Activated CD4-positive, alpha-beta T cell treated with anti-CD3 and anti-CD28 coated beads, Interleukin-2, amount 50 U/mL, for 1 hour (primary cell): ENCODE measurements at places on chromosomes 7 and 10.

DNA sequence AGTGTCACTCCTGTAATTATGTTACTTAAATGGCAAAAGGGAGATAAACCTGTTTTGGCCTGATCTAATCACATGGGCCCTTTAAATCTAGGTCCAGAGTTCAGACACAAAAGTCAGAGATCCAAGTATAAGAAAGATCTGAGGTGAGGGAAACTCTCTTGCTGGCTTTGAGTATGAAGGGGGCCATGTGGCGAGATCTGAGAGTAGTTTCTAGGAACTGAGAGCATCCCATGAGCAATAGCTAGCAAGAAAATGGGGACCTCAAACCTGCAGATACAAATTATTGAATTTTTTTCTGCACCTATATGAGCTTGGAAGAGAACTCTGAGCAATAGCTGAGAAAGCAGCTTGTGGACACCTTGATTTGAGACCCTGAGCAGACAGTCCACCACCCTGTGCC is 27.6 kb downstream of the ANKRD7 start:
- no peak for DNase-seq

- DNase-seq: no peak
These were observed 45.5 kb upstream of the DMBT1 start for GRCh38 chr10:122515022-122515424.

DNA sequence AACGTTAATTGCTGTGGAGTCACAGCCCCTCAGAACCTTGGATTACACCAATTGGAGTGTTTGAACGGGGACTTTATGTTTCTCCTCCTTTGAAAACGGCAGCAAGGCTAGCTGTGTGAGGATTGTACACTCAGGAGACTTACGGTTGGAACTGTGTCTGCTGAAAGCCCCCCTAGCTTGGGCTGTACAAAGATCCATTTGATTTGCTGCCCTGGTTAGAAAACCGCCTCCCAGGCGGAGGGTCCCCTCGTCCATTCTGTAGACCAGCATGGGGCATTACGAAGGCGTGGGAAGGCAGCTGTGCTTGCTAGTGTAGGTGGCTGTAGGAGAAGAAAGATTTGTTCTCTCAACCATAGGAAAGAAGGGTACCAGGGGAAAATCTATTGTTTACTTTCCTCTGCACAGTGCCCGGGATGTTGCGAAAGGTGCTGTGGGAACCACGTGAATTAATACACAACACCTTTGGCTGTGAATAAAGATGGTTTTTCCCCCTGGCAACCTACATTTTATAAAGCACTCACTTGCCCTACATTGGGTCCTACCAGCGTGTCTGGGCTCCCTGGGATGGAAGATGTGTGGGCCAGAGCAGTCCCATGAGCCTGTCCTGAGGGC is 73.4 kb upstream of the BTBD16 start:
- DNase-seq: no peak

GRCh38 chr10:88409236-88409635 is 173.9 kb downstream of the RNLS start:
- no peak for DNase-seq

- no peak for DNase-seq
These were observed 73.7 kb downstream of the PLPP4 start for GRCh38 chr10:120530699-120531098.

GRCh38 chr7:141737118-141737835 is 881 bp upstream of the SSBP1 start:
- no peak for DNase-seq

- no peak for DNase-seq
These were observed 3.8 kb downstream of the LMTK2 start for GRCh38 chr7:98110249-98111022.

DNA sequence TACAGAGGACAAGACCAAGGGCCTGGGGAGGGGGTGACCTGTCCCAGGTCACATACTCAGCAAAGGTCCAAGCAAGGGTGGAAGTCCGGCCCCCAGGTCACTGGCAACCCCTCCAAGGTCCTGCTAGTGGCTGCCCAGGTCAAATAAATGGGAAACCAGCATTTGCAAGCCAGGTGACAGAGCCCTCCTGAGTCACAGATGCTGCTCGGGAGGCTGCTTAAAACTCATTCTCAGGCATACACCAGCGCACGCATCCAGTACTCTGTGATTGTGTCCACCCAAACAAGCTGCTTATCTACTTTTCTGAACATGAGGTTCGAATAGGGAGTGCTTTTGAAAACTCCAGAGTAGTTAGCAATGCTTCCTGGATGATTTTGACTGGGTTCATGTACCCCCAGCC is 130.6 kb downstream of the TAX1BP1 start:
- no peak for DNase-seq

- peak; percentile 28 for DNase-seq
These were observed 9.8 kb downstream of the PODXL start for GRCh38 chr7:131546583-131547141.

GRCh38 chr10:125479059-125479458 is 203.9 kb downstream of the TEX36 start:
- no peak for DNase-seq
